ENCODE measurements at places on chromosomes 13 and 19.
A peak's percentile ranks its signal among the peaks of the same experiment; 100 is the strongest.

DNA sequence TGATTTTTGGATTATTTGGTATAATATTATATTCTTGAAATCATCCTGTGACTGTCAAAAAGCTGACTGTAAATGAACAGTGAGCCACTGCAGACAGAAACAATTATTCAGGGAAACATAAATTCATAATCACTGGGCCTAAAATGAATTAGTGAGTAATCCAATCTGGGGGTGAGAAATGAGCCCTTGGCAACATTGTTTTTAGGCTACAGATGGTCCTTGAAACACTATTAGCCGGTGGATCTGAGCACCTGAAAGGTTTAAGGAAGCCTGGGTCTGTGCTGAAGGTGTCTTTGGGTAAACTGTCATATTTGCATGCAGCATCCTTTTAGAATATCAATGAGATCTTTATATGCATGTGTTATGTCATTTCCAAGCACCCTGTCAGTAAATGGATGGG, 290.7 kb downstream of the ATP8A2 start:
- DNase-seq, result no peak

DNA sequence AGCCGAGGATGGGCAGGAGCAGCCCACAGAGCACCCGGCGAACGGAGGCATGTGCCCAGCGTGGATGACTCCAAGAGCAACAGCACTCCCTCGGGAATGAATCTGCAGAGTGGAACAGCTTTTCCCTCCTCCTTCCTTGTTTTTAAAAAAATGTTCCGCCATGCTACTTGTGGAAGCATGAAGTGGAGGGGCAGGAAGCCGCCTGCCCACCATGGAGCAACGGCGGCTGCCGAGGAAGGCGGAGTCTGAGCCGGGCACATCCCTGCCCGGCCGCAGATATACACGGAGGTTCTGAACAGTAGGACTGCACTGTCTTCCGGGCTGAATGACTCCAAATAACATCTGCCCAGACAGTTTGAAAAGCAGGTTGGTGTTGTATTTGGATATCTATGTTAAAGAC, 65.2 kb downstream of the SOX1 start:
- DNase-seq, result no peak

- DNase-seq, result peak; percentile 45
Measured at GRCh38 chr13:38872693-38873092, 117.9 kb downstream of the STOML3 start.

DNA sequence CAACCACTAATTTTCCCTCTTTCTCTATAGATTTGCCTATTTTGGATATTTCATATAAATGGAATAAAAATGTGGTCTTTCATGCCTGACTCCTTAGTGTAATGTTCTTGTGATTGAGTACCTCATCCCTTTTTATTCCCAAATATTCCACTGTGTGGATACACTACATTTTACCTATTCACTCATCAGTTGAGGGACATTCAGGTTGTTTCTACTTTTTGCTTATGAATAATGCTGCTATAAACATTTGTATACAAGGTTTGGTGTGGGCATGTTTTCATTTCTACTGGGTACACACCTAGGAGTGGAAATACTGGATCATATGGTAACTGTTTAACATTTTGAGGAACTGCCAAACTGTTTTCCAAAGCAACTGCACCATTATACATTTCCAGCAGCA, 5.1 kb upstream of the WBP4 start:
- no peak for DNase-seq

- peak; percentile 34 for DNase-seq
Measured at GRCh38 chr13:26050568-26051230, 1.1 kb downstream of the SHISA2 start.

Measured in C1 segment of cervical spinal cord (tissue), 14 donors.